NCI-H2107 (cell line): ENCODE measurements at places on chromosomes 6 and 20.
A peak's percentile ranks its signal among the peaks of the same experiment; 100 is the strongest.

- no peak for DNase-seq
Measured at GRCh38 chr6:139395371-139395770, 20.9 kb upstream of the CITED2 start.

GRCh38 chr6:145963216-145964068, 716 bp downstream of the SHPRH start:
- DNase-seq, result peak; percentile 13

- no peak for DNase-seq
Measured at GRCh38 chr6:140403020-140403419, 1028.6 kb upstream of the CITED2 start.

DNA sequence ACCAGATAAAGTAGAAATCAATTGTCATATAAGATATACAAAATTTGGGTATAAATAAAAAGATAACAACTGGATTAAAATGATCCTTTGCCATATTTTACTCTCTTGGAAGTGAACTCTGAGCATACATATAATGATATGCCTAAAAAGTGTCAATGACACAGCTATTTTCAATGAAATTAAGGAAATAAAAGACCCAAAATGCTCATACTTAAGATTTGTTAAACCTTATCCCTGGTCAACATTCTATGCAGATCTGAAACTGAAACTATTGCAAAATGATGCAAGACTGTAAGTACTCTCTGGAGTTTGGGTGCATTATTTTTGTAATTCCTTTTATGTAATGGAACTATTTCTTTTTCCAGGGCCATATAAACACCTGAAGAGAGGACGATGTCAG, 119.0 kb upstream of the SGK1 start:
- DNase-seq, result no peak

GRCh38 chr20:39089029-39089428, 126.9 kb downstream of the DHX35 start:
- DNase-seq, result no peak

DNA sequence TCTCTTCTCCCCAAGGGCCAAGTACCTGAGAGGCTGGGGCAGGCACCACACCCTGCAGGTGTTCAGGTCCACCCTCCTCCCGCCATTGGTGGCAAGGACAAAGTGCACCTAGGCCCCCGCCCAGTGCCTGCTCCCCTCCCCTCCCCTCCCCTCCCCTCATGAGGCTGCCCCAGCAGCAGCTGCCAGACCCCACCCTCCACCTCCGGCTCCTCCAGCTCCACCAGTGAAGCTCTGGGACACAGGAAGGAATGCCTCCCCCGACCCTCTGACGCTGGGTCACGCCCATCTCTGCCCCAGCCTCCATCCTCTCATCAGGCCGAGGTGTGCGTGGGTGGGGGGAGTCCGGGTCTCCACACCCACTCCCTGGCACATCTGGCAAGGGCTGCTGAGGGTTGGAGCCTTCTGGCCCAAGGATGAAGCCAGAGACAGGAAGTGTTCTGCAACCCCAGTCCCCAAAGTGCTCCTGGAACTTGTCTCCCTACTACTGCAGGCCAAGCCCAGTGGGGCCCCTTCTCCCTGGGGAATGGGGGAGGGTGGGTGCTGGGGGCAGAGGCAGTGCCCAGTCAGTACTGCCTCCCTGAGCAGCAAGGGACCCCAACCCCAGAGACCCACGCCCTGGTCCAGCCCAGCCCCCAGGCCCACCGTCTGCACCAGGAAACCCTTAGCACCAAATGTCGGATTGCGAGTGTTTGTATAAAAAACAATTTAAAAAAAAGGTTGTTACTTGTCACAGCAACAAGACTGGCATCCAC, 1.6 kb upstream of the UCKL1 start:
- no peak for DNase-seq

GRCh38 chr20:49132995-49133478, 55.1 kb downstream of the STAU1 start:
- DNase-seq, result peak; percentile 27

- peak; percentile 70 for DNase-seq
Measured at GRCh38 chr6:106997392-106998158, 23.0 kb upstream of the CD24 start.

- no peak for DNase-seq
Measured at GRCh38 chr6:127015858-127016257, 102.6 kb upstream of the RSPO3 start.

DNA sequence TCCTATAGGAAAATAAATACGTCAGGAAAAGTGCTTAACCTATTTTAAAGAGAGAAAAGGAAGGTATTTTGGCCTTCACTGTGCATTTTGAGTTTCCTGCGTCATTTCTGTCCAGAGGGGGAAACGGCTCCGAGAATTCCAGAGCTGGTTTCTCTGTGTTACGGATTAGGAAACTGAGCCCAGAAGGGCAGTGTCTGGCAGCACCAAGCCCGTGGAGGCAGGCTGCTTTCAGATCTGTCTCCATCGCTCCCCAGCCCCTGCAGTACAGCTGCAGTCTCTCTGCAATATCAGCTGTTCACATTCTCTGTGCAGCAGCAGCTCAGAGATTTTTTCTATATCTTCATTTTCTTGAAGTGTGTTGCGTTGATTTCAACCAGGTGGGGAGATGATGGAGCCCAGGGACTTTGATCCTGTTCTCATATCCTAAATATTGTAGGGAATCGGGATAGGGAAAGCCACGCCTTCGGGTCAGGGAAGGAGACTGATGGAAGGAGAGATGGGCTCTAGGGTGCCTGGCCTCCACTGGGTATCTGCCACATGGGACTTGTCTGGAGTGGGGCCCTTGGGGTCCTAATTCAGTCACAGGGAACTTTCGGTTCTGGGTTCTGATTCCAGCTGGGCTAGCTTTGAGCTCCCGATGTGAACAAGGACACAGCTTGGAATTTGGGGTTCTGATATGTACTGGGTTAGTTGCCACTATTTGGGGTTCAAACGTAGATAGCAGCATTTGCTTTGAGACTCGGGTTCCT, 2.8 kb downstream of the ANKRD60 start:
- no peak for DNase-seq
